Activated T-cell treated with anti-CD3 and anti-CD28 coated beads, Interleukin-2, amount 50 U/mL, for 4 hours (primary cell): ENCODE measurements at places on chromosomes 2 and 18. TPM values are rescaled to one million over a fixed set of nuclear protein-coding genes. Genes with fewer than 3 reads are reported as not detected.

DNA sequence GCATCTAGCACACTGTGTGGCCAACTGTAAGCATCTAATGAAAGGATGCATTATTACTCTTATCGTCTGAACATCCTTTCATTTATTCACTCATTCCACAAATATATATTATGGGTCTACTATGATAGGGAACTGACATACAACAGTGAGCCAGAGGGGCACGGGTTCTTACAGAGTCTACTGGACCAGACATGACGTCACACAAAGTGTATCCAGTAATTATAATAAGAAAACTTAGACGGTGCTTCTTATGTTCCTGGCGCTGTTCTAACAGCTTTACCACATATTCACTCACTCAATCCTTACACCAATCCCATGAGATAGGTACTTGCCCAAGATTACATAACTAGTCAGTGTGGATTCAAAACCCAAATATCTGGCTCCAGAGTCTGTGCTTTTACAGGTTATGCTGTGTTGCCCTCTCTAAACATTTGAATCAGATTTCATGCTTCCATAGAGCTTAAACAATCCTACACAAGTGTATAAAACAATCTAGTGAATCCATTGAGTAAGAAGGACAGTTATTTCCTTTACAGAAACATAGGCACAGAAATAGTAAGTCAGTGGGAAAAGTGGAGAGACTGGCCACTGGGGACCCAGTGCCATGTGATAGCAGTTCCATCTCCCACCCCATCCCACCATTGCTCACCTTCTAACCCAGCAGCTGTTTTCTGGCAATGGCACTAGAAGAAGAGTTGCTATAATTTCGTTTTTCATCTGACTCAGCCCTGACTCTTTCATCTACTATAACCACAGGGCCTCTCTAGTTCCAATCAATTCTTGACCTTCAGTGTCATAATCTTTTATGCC, 24.2 kb upstream of the ARL5A start:
- DNase-seq, result no peak

TNS1 gene
- 0.54 TPM for total RNA-seq

- DNase-seq, result no peak
Measured at GRCh38 chr2:11104794-11105660, 50.2 kb upstream of the SLC66A3 start.

DNA sequence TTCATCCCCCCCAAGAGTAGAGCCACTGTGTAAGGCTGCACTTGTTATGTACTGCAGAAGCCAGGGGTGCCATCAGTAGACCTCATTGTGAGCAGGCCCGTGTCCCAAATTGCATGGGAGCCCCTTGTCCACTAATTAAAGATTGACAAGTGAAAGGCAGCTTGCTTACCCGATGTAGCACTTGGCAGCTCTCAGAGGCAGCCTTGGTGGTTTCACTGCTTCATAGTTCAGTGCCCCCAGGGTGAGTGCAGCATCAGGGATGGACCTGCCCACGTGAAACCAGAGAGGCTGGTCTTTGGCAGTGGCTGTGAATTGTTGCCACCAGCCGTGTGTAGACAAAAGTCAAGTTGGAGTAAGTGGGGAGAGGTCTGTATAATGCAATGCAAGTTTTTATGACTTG, 13.3 kb downstream of the TUBB6 start:
- DNase-seq, result no peak

COL4A3 gene
- not detected for total RNA-seq

- DNase-seq, result no peak
Measured at GRCh38 chr18:23498117-23498516, 5.2 kb upstream of the RMC1 start.

IL36RN gene
- total RNA-seq, result 3.9 TPM

DNA sequence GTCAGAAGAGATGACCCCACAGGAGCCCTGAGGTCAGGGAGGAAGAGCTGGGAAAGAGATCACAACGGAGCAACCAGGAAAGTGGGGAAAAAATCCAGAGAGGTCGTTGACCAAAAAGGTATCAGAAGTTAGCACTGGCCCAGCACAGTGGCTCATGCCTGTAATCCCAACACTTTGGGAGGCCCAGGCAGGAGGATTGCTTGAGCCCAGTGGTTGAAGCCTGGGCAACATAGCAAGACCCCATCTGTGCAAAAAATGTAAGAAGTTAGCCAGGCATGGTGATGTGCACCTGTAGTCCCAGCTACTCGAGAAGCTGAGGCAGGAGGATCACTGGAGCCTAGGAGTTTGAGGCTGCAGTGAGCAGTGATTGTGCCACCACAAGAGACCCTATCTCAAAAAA, 121.5 kb downstream of the GBX2 start:
- no peak for DNase-seq

DNA sequence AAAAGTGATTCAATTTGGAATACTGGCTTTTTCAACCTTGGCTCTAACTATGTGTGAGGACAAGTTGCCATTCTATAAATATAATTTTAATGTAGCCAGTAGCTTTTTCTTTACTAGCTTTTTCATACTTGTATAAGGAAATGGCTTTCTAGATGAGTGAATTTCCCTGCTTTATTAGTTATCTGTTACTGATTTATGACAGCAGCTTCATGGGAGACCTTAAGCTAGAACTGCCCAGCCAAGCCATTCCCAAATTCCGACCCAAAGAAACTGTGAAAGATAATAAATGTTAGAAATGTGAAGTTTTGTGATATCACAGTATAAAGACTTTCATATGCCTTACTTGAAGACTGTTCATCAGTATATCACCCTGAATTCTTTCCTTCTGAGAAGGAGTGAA, 32.3 kb downstream of the BABAM2 start:
- DNase-seq, result no peak

DNA sequence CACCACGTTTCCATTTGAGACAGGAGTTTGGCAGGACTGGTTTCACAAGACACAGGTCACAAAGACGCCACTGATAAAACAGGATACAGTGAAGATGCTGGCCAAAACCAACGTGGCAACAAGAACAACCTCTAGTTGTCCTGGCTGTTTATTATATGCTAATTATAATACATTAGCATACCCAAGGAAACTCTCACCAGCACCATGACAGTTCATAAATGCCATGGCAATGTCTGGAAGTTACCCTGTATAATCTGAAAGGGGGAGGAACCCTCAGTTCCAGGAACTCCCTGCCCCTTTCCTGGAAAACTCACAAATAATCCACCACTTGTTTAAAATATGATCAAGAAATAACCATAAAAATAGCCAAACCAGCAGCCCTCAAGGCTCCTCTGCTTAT, 148.3 kb downstream of the RBM43 start:
- no peak for DNase-seq

- DNase-seq, result no peak
Measured at GRCh38 chr2:47606172-47606571, 176.8 kb upstream of the MSH6 start.

POU3F3 gene
- not detected for total RNA-seq

GRCh38 chr2:137724912-137725311, 239.4 kb upstream of the HNMT start:
- DNase-seq, result no peak
